ENCODE measurements at places on chromosomes 2 and 18.

DNA sequence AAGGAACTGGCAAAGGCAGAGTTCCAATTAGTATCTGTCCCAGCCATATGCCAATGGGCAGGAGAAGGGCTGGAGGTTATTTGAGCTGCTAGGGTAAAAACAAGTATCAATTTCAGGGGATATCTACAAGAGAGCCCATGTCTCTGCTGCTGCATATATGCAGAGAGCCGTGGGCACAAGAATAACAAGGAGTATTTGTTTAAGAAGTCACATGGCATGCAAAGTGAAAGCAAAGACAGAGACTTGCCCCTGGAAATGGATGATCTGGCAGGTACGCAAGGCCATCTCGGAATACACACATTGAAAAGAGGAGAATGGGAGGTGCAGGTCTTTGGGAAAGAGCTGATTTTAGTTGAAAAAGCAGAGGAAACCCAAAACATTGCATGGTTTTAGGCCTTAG is 170.6 kb downstream of the EVA1A start:
- H3K36me3 ChIP-seq: no peaks in the 10 kb centered on the region
- no peaks in the 10 kb centered on the region for H3K4me1 ChIP-seq
- H3K4me3 ChIP-seq: no peak overlapping the region
- H3K27me3 ChIP-seq: no peaks in the 10 kb centered on the region
- no peak for DNase-seq

GRCh38 chr2:200966770-200967169 is 3.3 kb upstream of the ORC2 start:
- no peak for DNase-seq
- no peaks in the 10 kb centered on the region for H3K27me3 ChIP-seq
- peaks cover 17% of the 10 kb centered on the region for H3K4me1 ChIP-seq
- H3K27ac ChIP-seq: no peak overlapping the region

DNA sequence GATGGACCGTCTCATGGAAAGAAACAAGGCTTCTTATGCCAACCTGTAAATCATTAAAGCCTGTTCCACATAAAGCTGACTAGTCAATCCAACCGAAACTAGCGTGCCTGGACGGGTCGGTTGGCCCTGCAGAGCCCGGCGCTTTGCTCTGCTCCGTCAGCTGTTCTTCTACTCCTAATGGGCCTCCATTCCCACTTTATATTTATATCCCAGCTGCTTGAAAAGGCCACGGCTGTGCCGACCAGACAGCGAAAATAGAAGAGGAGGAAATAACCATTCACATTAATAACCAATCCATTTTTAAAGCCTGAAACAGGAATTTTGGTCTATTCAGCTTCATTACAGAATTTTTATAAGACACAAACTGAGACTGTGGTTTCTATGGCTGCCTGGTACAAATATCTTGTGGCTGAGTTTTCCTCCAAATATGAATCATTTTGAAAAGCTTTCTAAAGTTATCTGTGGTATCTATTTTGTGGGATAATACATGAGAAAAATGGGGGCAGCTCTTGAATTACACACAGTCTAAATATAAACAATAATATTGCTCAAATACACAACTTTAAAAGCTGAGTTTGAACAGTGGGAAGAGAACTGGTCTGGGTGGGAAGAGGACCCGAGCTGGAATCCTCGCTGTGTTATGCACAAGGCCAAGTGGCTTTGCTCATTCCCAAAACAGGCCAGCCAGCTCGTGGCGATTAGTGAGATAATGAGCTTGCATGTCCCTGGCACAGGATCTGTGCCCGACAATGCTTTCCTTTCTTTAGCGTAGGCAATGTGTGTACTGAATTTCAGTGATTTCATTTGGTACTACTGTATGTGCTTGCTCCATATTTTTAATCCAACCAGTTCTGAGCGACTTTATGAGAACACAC is 10.5 kb upstream of the FAM124B start:
- no peaks in the 10 kb centered on the region for H3K4me1 ChIP-seq
- no peak overlapping the region for H3K27ac ChIP-seq
- no peak for DNase-seq

GRCh38 chr18:38262661-38263060 is 697.1 kb upstream of the CELF4 start:
- no peak overlapping the region for H3K27ac ChIP-seq
- no peaks in the 10 kb centered on the region for H3K4me1 ChIP-seq
- H3K36me3 ChIP-seq: no peaks in the 10 kb centered on the region
- DNase-seq: no peak

GRCh38 chr18:13359210-13359609 is 140.7 kb downstream of the LDLRAD4 start:
- H3K27ac ChIP-seq: no peak overlapping the region
- no peaks in the 10 kb centered on the region for H3K27me3 ChIP-seq
- DNase-seq: no peak
- no peaks in the 10 kb centered on the region for H3K36me3 ChIP-seq
- H3K4me3 ChIP-seq: no peak overlapping the region

- no peak overlapping the region for H3K27ac ChIP-seq
- H3K4me1 ChIP-seq: no peaks in the 10 kb centered on the region
- no peaks in the 10 kb centered on the region for H3K36me3 ChIP-seq
- DNase-seq: no peak
These were observed 254.8 kb upstream of the SOX11 start for GRCh38 chr2:5437375-5437774.

Data from naive thymus-derived CD4-positive, alpha-beta T cell (primary cell).